ENCODE measurements at places on chromosomes 7 and 10.

GRCh38 chr7:155254018-155254417 is 43.7 kb upstream of the INSIG1 start:
- DNase-seq: no peak

GRCh38 chr10:45450866-45451265 is 76.8 kb downstream of the ALOX5 start:
- no peak for DNase-seq

- no peak for DNase-seq
These were observed 254.6 kb downstream of the TNS3 start for GRCh38 chr7:47327346-47327697.

GRCh38 chr10:98624963-98625362 is 178.2 kb upstream of the HPS1 start:
- DNase-seq: no peak

DNA sequence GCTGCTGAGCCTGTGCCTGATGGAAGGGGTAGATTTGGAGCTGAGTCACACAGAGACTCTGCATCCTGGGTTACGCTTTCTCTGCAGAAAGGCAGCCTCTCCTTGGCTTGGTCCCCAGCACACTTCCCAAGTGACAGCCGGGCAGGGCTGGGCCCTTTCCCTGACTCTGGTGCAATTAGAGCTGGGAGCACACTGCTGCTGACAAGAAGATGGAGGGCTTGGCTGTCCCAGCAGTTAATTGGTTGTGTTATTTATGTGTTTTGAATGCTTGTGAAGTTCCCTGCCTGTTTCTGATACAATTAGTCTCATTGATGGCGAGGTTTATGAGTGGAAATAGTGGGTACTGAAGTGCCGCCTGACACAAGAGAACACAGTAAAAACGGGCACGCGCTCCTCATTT is 123.6 kb downstream of the TCERG1L start:
- no peak for DNase-seq

DNA sequence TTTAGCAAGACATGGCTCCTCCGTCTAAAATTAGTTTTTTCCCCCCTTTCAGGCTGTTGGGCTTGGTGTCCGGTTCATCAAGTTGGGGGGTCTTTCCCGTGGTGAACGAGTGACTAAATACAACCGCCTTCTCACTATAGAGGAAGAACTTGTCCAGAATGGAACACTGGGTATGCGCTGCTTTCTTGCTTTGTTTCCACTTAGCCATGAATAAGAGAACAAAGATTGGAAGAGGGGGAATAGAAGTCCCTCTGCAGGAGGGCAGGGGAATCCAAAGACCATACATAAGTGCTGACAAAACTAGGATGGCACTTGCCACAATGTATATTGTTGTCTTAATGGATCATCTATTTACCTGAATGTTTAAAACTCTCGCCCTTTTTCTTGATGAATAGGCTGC is 30.5 kb downstream of the ENO4 start:
- DNase-seq: no peak

GRCh38 chr7:39547336-39547735 is 18.9 kb upstream of the YAE1 start:
- no peak for DNase-seq

DNA sequence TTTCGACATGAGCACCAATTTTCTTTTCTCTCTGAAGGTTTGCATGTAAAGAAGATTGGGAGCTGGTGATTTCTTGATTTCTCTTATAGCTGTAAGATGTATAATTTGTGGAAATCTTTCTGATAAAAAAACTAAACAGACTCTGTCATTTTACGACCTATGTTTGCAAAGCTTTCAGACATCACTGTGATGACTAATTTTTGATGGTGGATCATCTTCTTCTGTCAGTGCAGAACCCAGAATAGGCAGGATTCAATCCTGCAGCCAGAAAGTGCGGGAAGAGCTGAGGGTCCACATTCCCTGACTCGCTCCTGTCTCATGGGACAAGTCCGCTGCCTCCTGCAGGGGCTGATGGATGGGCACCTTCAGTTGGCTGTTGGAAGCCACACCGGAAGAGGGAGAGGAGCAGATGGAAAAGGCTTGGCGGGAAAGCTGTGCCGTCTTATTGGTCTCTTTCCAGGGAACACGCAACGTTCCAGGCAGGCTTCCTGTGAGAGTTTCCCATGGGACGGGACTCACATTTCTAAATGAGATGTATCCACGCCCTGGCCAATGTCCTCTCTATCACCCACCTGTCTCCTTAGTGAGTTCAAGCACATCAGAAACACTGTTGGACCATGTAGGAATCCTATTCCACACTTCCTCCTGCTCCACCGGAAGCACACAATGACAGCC is 186.9 kb downstream of the PRPF18 start:
- DNase-seq: no peak

DNA sequence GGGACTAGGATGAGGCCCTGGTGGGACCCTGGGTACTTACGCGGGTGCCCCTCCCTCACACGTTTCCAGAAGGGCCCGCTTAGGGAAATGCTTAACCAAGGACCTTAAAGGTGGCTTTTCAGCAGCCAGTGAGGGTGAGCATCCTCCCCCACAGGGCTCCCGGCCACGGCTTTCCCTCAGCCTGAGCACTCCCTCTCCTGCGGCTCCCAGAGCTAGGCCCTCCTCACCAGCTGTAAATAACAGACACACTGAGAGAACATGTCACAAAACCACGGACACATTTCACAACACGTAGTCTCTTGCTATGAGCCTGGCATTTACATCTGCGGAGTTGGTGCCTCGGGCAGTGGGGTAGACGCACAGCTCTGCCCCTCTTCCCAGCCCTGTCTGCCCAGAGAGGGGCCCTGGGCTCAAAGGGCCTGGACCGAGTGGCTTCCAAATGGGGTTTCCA is 25.2 kb downstream of the GRID1 start:
- DNase-seq: no peak

- no peak for DNase-seq
These were observed 386.6 kb downstream of the SH2D4B start for GRCh38 chr10:80924063-80924952.

- no peak for DNase-seq
These were observed 147.1 kb upstream of the ASAH2 start for GRCh38 chr10:50398381-50398780.

DNA sequence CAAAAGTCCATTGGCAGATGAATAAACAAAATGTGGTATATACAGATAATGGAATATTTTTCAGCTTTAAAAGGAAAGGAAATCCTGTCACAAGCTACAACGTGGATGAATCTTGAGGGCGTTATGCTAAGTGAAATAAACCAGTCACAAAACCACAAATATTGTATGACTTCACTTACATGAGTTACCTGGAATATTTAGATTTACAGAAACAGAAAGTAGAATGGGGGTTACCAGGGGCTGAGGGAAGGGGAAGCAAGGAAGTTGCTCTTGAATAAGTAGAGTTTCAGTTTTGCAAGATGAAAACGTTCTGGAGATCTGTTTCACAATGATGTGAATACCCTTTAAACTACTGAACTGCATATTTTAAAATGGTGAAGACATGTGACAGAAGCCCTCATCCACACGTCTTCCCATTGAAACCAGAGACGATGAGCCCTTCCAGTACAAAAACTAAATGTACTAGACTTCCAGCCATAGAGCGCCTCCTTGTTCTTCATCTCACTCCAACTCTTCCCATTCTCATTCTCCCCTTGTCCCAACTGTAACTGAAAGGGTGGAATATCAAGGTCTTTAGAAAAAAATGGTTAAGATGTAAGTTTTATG is 62.4 kb downstream of the MICU1 start:
- DNase-seq: no peak

DNA sequence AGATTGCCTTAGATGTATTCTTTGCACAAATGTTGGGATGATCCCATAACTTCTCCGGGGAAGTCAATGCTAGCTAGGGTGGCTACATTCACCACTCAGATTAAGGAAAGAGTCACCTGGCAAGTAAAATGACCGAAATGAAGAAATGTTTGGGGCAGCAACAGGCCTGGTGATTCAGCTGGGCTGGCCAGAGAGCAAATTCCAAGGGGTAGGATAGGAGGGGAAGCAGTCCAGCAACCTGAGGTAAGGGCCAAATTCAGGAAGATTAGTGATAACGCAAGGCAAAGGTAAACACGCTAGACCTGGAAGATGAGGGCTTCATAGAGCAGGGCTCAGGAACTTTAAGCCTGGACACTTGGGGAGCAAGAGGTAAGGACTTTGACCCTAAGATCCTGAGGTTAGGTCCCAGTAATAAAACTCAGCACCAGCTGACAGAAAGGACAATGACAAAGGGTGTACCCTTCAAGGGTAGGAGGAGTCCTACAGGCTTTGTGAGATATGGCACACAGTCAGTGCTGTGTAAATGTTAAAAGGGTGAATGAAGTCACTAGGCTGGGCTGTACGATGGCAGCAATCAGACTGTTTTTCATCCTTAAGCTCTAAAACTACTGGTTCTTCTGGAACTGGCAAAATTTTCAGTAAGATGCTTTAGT is 22.7 kb upstream of the SMNDC1 start:
- DNase-seq: no peak

GRCh38 chr7:87435546-87435945 is 39.9 kb downstream of the ABCB4 start:
- DNase-seq: no peak

- DNase-seq: peak; percentile 68
These were observed 15.7 kb upstream of the ARMC3 start for GRCh38 chr10:22911889-22912762.

DNA sequence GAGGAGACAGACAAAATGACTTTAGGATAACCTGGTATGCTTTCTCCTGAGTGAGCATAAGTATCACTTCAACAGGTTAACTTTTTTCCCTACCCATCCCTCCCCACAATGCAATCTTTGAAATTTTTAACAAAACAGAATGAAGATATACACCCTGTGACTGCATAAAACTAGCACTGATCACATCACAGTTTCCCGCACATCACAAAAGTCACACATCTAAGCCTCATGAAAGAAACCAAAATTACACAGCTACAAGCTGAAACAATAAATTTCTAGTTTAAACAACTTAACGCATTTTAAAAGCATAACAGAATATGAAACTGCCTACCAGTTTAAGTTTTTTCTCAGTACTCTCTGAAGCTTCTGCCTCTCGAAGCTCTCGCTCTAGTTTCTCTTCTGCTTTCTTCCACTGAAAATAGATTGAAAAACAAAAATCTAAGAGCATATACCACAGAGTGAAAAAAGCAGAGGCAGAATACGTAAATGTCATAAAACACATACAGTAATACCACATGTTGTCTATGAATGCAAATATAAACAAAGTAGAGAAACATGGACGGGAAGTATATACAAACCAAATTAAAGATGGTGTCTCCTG is 18.1 kb downstream of the NOC3L start:
- no peak for DNase-seq

- peak; percentile 12 for DNase-seq
These were observed 265.6 kb upstream of the FOXK1 start for GRCh38 chr7:4416396-4417056.

DNA sequence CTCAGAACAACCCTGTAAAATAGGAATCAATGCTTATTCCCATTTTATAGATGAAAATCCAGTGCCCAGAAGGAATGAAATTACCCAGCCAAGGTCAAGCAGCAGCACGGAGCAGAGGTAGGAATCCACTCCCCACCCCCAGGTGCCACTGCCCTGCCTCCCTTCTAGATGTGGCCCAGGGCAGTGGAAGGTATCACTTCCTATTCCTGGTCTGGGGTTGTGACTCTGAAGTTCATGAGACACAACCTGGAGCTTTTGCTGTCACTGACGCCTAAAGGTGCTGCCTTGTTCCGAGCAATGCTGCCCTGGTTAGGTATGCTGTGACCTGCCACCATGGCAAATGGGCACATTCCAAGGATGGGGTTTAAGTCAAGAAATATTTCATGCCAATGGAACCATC is 53.6 kb downstream of the PIK3AP1 start:
- DNase-seq: no peak

DNA sequence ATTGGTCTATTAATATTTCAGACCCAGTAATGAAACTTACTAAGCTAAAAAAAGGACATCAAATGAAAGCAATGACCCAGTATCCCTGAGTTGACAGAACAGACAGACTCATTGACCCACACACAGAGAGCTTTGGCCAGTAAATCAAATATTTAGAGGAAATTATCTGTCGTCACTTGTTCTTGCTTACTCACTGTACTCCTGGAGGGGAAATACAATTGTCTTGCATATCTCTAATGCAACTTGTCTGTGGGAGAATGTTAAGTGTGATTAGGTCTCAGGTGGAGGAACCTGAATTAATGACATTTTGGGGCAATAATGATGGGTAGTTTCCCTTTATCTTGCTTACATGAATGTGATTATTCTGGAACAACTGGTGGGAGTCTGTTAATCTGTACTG is 80.4 kb downstream of the CUBN start:
- no peak for DNase-seq

DNA sequence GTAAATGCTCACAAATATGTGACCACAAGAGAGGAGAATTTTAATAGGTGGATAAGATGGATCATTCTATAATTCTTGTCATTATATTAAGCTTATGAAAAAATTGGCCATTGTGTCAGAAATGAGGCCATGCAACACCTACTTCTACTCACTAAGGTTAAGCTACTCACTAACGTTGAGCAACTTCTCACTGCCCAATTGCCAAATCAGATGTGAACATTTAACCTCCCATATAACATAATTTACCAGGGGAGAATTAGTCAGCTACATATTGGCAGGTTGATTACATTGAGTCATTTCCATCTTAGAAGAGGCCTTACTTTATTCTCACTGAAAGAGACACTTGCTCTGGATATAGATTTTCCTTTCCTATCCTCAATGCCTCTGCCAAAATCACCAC is 211.2 kb upstream of the DGKB start:
- no peak for DNase-seq

DNA sequence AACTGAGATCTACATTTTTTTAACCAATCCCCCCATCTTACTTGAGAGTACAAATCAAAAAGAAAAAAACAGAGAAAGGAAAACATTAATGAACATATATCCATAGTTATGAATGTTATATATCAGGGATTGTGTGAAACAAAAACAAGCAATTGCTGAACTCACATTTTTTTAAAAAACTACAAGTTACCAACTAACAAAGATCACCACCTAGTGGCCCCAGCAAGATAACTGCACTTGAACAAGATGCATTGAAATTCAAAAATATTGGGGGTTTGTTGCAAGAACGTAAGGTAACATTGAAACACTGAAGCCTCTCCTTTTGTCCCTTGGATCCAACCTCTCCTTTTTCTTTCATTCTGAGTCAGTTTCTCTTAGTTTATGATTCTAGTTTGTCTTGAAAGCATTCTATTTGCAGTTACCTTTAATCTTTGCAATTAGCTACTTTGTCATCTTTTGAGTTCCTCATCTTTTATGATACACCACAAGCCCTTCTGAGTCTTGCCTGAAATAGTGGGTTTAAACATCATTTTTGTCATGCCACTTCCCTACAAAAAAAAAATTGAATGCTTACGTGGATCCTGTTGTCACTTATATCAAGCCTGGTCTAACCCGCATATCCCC is 87.3 kb upstream of the TES start:
- DNase-seq: no peak

DNA sequence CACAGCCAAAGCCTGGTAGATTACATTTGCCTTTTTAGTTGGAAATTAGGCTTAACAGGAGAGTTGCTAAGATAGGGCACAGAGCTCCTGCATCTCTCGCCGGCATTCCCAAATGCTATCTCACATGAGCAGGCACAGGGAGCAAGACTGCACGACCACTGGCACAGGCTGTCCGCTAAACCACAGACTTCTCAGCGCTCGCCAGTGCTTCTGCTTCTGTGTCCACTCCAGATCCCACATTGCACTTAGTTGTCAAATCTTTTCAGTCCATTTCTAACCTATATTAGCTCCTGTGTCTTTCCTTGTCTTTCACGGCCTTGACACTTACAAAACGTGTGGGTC is 138.9 kb downstream of the EGFR start:
- no peak for DNase-seq

- no peak for DNase-seq
These were observed 28.6 kb downstream of the MTURN start for GRCh38 chr7:30163231-30163894.
